ENCODE measurements at places on chromosomes 6 and 20.

DNA sequence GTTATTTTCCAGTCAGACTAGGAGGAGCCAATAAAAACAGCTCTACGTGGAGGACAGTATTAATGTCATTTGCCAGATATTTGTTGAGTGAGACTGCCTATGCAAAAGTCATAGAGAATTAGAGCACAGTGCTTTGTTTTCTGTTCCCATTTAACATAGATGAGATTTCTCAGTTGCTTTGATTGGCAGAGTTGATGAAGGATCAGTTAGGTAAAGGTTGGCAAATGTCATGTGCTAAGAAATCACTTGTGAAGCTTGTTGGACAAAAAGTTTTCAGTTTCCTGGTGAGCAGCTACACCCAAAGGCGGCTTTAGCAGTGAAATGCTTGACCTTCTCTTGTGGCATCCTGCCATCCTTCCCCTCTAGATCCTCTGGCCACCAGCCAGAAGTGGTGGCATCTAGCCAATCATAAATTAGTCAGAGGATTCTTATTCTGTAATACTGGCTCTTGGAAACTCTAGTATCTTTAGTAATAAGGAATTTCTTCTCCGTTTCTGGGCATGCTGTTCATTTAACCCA lies 37.0 kb downstream of the BCKDHB start:
- no peak for DNase-seq

- no peak for DNase-seq
Observed at GRCh38 chr6:42093582-42094329, 43.4 kb downstream of the TAF8 start.

- DNase-seq: no peak
Observed at GRCh38 chr6:163867518-163868292, 453.2 kb downstream of the QKI start.

GRCh38 chr20:47944682-47945081 lies 159.4 kb upstream of the SULF2 start:
- no peak for DNase-seq

DNA sequence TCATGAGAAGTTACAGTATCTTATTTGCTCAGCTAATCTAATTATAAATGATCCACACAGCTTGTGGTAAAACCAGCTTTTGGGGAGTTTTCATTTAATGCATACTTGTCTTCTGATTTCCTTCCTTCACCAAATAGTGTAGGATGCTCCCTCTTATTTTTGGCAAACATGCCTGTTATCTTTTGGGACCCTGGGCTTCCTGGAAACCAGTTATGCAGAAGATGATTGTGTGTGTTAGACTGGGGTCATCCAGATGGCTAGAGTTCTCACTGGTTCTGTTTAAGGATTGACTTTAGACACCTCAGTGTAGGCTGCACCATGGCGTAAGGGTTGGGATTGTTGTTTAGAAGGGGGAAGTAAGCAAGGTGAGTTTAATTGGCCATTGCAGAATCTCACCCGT lies 61.3 kb downstream of the PTPN1 start:
- no peak for DNase-seq

GRCh38 chr20:21376626-21377025 lies 20.7 kb downstream of the NKX2-4 start:
- DNase-seq: no peak

DNA sequence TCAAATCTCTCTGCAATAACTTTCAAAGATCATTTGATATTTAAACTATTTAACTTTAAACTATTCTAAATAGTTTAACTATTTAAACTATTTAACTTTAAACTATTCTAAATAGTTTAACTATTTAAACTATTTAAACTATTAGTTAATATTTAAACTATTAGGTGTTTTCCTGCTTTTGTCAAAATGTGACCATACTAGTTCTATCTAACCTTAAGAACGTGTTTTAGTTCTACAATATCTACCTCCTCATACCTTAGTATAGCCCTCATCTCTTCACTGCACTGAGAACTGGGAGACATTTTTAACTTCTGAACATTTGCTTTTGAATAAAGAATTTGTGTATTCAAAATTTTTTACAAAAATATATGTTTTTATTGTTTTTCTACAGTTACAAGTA lies 429.1 kb downstream of the ADGRB3 start:
- DNase-seq: no peak

GRCh38 chr20:60820918-60821317 lies 431.1 kb upstream of the CDH4 start:
- no peak for DNase-seq

DNA sequence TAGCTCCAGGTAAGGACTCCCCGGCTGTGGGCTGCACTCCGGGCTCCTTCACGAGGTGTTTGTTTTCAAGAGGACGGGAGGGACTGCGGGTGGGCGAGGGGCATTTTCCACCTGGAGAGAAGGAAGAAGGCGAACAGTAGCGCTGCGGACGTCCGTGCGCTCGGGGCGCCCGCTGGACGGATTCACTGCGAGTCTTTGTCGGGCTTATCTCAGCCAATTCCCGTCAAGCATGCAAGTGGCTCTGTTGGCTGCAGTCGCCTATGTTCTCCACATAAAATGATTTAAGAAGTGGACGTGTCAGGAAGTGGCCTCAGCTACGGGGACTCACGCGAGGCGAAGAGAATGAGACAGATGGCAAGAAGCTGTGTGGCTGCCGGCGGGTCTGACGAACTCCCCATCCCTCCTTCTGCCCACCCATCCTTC lies 332 bp downstream of the GRIK2 start:
- no peak for DNase-seq

DNA sequence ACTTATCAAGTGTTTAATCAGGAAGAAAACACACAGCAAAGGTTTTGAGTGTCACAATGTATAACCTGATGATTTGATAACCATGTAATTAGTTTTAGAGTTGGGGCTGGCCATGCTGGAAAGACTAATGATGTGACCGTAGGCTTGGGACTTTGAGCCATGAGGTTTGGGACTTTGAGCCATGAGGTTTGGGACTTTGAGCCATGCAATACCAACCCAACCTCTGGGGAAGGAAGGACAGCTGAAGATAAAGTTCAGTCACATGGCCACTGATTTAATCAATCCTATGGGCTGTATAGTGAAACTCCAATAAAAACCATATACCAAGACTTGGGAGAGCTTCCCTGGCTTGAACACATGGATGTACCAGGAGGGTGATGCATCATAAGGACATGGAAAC lies 32.8 kb downstream of the SLC35B3 start:
- DNase-seq: no peak

GRCh38 chr20:58053391-58054055 lies 174.9 kb downstream of the ANKRD60 start:
- no peak for DNase-seq

DNA sequence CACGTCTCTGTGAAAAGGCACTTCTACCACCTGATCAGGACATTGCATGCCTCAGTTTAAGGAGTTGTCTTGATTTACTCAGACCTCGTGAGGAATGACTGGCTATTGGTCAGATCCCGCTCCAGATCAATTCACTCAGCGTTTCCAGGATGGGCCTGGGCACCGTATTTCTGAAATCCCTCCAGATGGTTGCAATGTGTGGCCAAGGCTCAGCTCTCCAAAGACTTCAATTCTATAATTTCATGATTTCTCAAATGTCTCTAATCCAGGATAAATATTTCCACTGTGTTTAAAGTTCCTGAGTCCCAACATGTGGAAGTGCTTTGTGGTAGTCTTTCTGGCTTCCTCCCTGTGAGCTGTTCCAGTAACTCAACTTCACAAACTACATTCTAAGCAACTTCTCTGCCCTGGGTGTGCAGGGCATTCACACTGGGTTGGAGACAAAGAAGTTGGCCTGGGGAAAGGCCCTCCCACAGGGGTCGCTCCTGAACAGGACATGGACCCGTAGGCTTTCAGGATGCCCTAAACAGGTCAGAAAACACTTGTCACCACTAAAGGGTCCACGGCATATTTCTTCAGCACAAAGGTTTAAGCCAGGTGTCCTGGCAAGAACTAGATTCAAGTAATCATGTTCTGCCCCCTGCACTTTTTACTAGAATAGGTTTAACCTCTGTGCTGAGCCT lies 212.1 kb downstream of the WDR27 start:
- no peak for DNase-seq

- no peak for DNase-seq
Observed at GRCh38 chr6:53216301-53216700, 67.7 kb upstream of the GCM1 start.

DNA sequence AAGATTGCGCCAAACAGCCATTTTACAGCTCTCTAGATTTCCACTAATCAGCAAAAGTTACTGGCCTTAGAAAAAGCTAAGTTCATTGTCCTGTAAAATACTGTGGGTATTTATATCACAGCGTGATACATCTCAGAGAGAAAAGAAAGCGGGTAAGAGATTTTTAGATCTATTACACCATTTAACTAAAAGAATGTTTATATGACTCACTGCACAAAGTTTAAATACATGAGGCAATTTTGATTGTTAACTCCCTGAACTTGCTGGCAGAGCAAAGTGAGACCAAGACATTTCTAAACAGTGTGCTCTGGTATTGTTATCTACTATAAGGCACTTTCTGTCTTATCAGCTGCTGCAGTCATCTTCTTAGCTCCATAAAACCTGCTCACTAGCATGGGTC lies 314.3 kb downstream of the EPHA7 start:
- DNase-seq: no peak

DNA sequence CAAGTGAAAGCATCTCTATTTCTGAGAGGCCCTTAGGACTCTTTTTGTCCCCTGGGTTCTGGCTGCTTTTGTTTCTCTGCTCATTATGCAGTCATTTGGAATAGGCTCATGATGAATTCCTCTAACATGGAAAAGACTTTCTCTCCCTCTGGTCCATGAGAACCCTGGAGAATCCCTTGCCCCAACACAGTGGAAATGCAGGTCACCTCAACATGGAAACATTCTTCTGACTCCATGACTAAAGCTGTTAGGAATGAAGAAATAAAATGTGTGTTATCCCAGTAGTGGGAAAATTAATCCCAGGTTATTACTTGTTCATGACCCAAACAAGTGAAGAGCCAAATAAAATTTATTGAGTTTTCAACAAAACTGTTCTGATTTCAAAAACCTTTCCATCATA lies 458.6 kb downstream of the EPM2A start:
- no peak for DNase-seq

GRCh38 chr6:29631860-29632731 lies 887 bp downstream of the GABBR1 start:
- DNase-seq: peak; percentile 75

DNA sequence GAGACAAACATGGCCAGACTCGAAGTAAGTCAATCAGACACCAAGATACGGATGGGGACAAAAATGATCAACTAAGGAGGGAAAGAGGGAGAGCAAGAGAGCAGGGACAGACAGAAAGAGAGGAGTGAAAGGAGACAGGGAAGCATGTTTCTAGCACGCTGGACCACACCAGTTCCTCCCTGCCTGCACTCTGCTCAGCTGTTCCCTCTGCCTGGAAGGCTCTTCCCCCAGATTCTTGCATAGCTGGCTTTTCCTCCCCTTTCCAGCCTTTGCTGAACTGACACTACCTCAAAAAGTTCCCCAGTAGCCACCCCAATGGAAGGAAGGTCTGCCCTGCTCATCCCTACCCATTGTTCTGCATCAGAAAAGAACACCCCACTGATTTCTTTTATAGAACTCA lies 185.9 kb downstream of the MAFB start:
- DNase-seq: no peak

DNA sequence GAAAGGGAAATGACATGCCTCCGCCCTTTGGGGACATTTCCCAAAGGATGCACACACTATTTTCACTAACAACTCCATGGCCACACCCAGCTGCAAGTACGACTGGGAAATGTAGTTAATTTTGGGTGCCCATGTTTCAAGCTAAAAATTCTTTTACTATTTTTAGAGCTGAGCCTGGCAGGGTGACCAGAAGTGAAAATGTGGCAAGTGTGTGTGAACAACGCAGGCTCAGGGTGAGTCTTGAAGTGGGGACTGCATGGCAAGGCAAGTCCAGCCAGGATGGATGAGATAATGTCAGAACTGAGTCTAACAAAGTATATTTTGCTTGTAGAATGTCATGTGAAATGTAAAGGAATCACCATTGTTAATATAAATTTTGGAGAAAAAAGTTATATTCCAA lies 17.0 kb upstream of the CD109 start:
- no peak for DNase-seq

DNA sequence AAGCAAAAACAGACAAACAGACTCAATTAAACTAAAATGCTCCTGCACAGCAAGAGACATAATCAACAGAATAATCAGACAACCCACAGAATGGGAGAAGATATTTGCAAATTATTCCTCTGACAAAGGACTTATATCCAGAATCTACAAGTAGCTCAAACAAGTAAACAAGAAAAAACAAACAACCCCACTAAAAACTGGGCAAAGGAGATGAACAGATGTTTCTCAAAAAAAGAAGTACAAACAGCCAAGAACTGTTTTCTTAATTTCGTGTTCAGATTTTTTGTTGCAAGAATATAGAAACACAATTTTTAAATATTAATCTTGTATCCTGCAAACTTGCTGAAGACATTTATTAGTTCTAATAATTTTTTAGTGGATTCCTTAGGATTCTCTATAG lies 274.1 kb downstream of the BCKDHB start:
- DNase-seq: no peak

- no peak for DNase-seq
Observed at GRCh38 chr6:113674075-113674474, 183.1 kb upstream of the MARCKS start.
